GM04503 (cell line): ENCODE measurements at places on chromosomes 7 and 10.

GRCh38 chr10:60105295-60105695 lies 198.9 kb upstream of the CCDC6 start:
- DNase-seq = no peak

DNA sequence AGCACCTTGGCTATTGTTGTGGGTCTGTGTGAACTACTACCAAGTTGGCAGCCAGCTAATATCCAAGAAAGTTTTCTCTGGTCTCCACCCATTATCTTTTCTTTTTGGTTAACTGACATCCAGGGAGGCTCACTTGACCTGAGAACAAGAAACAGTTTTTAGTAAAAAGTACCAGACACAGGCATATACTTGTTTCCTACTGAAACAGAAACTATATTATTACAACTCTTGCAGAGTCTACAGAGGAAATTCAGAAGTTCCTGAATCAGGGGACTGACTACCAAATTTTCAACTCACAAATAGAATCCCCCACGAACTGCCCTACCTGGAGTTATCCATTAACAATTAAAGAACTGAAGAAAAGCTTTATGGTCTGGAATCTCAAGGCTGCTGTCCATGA lies 168.9 kb downstream of the KCND2 start:
- no peak for DNase-seq

- DNase-seq = no peak
These were observed 110.8 kb downstream of the TPK1 start for GRCh38 chr7:144725070-144725469.

- no peak for DNase-seq
These were observed 149.5 kb downstream of the SFMBT2 start for GRCh38 chr10:7261351-7261750.

- DNase-seq = no peak
These were observed 51.1 kb upstream of the AHR start for GRCh38 chr7:17247357-17247756.

DNA sequence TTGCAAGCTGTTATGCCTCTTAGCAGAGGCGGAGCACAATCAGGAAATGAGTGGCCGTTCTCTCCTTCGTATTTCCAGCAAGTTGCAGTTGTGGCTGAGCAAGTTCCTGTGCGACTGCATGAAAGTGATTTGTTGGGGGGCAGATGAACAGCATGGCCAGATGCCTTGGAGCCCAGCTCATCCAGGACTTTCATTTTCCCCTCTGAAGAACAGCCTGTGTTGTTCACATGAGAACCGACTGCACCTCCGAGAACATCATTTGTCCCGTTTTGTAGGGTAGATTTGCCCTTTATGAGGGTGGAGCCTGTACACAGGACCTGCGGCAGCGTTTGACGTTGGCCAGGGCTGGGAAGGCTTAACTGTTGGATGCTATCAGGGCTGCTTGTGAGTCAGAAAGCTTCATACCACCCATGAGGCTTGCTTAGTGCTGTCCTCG lies 4.4 kb downstream of the BAG3 start:
- DNase-seq = no peak

GRCh38 chr7:38427279-38427955 lies 154.0 kb upstream of the TARP start:
- no peak for DNase-seq

GRCh38 chr7:47278043-47278442 lies 303.9 kb downstream of the TNS3 start:
- no peak for DNase-seq

- no peak for DNase-seq
These were observed 35.2 kb upstream of the NPSR1 start for GRCh38 chr7:34622771-34623250.

DNA sequence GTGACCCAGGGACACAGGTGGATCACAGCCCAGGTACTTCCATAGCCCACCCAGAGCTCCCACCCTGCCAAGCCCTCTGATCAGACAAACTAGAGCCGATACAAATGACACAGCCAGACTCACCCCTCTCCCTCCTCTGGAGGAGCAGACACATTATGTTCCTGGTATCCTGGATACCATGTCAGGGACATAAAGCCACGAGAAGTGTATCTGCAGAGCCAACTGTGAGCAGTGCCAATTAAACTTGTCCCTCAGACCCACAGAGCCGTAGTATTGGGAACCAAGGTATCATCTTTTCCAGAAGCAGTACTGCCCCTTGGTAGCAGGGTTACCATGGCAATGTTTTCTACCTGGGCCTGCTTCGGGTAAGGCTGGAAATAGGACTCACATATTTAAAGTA lies 47.3 kb upstream of the CPXM2 start:
- DNase-seq = no peak

DNA sequence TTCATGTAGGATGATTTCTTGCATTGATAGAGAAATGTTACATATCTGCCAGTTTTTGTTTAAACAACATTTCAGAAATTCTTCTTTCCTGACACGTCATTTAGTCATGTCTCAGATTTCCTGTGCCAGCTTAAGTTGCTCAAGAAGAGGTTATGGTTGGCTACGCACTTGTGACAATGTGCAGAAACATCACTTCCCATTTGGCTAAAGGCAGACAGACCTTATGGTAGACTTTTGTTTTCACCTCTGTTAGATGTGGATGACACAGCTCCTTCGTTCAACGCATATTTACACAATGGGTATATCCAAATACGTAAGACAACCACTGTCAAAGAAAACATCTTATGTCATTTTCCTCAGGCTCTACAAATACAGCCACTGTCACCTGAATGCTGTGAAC lies 125.8 kb downstream of the DOCK4 start:
- DNase-seq = peak; percentile 80

DNA sequence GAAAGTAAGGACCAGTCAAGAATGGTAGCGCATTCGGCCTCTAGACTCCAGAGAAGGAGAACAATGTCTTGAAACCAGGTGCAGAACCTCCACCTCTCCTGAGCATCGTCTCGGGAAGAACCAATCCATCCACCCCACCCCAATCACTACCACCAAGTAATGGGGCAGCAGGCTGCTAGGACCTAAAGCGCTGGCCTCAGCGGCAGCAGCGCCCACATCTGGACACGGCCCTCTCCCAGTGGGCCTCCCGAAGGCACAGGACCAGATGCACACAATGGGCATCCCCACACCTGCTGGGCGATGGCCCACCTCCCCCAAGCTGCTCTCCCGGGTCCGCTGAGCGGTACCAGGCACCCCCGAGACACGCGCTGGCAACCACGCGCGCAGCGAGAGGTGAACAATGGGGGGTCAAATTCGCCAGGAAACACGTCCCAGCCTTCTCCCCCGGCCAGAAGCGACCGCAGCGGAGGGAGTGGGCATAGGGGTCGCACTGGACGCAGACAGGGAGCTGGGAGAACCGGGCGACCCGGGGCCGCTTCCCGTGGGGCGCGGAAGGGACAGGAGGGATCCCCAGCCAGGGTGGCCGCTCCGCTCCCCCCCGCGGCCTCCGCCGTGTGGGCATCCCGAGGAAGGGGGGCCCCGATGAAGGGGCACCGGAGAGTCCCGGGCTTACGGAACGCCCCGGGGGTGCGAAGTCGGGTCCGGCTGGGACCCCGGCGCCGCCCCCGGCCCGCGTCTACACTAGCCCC lies 506 bp downstream of the CTTNBP2 start:
- DNase-seq = no peak

GRCh38 chr7:95213809-95214492 lies 110.4 kb downstream of the PON1 start:
- peak; percentile 71 for DNase-seq

GRCh38 chr7:20032741-20033140 lies 184.4 kb downstream of the MACC1 start:
- peak; percentile 14 for DNase-seq

DNA sequence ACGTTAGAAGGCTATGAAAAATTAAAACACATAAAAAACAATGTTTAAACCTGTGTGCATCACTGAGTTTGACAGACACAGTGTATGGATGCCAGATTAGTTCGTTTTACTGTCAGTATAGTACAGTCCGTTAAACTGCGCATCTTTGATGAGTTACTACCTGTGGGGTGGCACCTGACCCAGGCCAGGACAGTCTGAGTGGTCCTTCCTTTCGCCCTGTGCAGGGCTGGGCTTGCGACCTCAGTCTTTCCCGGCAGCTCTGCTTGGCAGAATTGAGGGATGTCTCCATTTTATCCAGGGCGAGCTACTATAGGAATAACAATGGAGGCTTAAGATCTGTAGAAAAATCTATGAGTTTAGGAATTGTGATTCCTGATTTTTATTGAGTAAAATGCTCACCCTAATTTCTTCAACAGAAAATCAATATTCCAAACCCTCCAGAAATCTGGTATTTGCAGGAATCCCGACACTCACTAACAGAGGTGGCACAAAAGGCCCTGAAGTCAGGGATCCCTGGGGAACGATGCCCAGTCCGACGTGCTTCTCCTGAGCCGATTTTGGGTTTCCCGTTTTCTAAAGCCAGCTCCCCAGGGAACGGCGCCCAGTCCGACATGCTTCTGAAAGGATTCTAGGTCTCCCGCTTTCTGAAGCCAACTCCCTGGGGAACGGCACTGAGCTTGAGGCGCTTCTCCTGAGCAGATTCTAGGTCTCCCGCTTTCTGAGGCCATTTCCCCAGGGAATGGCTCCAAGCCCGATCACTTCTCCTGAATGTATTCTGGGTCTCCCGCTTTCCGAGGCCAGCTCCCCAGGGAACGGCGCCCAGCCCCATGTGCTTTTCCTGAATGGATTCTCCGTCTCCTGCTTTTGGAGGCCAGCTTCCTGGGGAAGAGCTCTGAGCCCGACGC lies 377.6 kb downstream of the DNAJB6 start:
- no peak for DNase-seq

- no peak for DNase-seq
These were observed 15.4 kb downstream of the MMRN2 start for GRCh38 chr10:86941991-86942421.

DNA sequence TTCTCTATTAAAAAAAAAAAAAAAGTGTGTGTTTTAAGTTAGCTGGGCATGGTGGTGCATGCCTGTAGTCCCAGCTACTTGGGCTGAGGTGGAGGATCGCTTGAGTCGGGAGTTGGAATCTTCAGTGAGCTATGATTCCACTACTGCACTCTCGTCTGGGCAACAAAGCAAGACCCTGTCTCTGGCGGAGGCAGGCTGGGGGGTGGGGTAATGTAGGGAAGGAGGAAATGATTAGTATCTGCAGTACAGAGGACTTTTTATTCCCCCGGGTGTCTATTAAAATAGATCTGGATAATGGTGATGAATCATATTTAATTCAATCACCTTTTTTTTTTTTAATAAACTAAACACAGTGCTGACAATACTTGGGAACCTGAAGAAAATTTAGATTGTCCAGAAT lies 6.5 kb downstream of the CBX3 start:
- DNase-seq = no peak

GRCh38 chr7:20331910-20332813 lies 1.5 kb downstream of the ITGB8 start:
- no peak for DNase-seq

GRCh38 chr10:633279-634245 lies 55.9 kb downstream of the DIP2C start:
- DNase-seq = no peak

DNA sequence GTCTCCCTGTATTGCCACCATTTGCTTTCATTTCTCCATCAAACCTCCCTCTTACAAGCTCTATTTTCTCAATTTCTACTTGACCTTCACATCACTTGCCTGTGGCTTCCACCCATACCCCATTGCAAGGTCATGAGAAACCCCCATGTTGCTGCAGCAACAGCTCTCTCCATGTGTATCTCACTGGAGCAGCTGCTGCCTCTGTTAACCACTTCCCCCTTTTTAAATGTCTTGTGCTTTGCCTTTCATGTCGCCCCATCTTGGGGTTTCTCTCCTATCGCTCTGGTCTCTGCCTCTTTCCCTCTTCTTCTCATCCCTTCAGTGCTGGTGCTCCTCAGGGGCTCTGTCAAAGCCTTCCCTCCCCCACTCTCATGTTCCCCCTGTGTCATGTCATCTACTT lies 148.8 kb downstream of the CHN2 start:
- DNase-seq = no peak

DNA sequence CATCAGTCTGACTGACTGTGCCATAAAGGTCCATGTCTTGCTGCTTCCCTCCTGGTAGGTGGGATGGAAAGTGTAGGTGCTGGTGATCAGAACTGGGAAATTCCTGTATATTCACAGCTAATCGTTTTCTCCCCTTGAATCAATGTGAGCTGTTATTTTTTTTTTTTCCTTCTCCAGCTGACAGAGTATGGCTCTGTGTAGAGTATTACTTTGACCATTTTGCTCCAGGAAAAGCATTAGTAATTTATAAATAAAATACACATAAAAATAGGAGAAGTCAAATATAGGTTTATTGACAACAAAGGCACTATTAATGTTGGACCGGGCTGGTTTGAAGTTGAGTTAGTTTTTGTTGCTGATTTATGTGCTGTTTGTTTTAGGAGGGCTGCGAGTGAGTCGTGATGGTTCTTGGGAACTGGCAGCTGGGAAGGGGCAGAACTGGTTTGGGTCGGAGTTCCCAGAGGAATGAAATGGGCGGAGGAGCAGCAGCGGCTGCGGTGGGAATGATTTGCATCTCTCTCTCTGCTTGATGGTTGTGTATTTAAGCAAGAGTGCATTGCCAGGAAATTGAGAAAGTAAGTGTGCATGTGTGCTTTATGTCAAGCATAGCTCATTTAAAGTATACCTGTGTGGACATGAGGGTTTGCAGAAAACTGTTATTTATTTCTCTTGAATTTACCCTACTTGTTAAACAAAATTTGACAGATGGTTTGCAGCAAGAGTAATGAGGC lies 80.9 kb downstream of the LRMDA start:
- DNase-seq = no peak

DNA sequence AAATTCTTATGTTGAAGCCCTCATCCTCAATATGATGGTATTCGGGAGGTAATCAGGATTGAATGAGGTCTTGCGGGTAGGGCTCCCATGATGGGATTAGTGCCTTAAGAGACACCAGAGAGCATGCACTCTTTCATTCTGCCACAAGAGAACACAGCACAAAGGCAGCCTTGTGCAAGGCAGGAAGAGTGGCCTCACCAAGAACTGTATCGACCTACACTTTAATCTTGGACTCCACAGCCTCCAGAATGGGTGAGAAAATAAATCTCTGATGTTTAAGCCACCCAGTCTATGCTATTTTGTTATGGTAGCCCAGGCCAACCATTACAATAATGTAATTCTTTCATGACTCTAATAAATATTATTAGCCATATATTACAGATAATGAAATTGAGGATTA lies 8.4 kb downstream of the SEM1 start:
- DNase-seq = no peak

- DNase-seq = no peak
These were observed 73.5 kb upstream of the EEPD1 start for GRCh38 chr7:36079446-36080025.

DNA sequence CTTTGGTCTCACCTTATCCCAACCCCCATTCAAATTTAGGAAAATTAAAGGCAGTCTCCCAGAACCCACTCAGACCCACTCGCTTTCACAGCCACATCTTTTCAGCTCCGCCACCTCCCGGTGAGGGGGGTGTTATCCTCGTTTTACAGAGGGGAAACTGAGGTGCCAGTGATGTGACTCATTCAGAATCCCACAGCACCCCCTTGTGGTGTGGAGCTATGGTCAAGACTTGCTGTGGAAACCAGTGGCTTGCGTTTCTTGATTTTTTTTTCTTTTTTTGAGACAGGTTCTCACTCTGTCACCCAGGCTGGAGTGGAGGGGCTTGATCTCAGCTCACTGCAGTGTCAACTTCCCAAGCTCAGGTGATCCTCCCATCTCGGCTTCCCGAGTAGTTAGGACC lies 27.6 kb downstream of the SLC35G1 start:
- no peak for DNase-seq
